ENCODE measurements at places on chromosomes 13 and 19. TPM values are rescaled to one million over a fixed set of nuclear protein-coding genes. Genes with fewer than 3 reads are reported as not detected.

The CPT1C gene
- 0.32 TPM for total RNA-seq

The SIGLEC5 gene
- not detected for total RNA-seq

The ZNF91 gene
- 24.7 TPM for total RNA-seq

The KLK11 gene
- not detected for total RNA-seq

The ZIM2 gene
- total RNA-seq = not detected

The CRB3 gene
- total RNA-seq = 0.38 TPM

The ZNF805 gene
- total RNA-seq = 9.5 TPM

The ZNF575 gene
- 2.2 TPM for total RNA-seq

The KLK4 gene
- total RNA-seq = not detected

The LHFPL6 gene
- 3.3 TPM for total RNA-seq

The THSD8 gene
- total RNA-seq = 29.9 TPM

The SOX1 gene
- total RNA-seq = not detected

The LNX2 gene
- 4.4 TPM for total RNA-seq

The NXNL1 gene
- not detected for total RNA-seq

The RFX1 gene
- 12.5 TPM for total RNA-seq

The NUCB1 gene
- 89.2 TPM for total RNA-seq

The BRSK1 gene
- total RNA-seq = 5.7 TPM

The ZNF132 gene
- total RNA-seq = 5.3 TPM

The ADGRE3 gene
- not detected for total RNA-seq

The LPAR2 gene
- 24.9 TPM for total RNA-seq

The ZNF93 gene
- 8.7 TPM for total RNA-seq

The EBI3 gene
- total RNA-seq = 8.4 TPM

The IFI30 gene
- 24.6 TPM for total RNA-seq

The DPY19L3 gene
- 19.1 TPM for total RNA-seq

The ANGPTL8 gene
- total RNA-seq = not detected

Measured in activated CD8-positive, alpha-beta memory T cell treated with anti-CD3 and anti-CD28 coated beads for 36 hours (primary cell).